ENCODE measurements at places on chromosomes 11 and 22. TPM values are rescaled to one million over a fixed set of nuclear protein-coding genes. Genes with fewer than 3 reads are reported as not detected.

The BATF2 gene
- 2.7 TPM for total RNA-seq

DNA sequence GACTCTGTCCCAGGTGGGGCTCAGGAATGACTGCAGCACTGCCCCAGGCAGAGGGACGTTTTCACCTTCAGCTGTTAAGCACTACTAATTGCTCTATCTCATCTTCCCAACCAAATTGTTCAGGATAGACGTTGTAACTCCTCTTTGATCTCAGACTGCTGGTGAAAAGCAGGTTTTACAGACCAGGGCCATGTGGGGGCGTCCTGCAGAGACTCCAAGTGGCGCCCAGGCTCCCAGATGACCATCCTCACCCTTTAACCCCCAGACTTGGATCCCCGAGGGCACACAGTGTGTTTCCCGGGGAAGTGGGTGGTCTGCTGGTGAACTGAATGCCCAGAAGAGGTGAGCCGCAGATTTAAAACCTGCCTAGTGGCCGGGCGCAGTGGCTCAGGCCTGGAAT lies 23.9 kb downstream of the FADD start:
- H3K27ac ChIP-seq: no peak overlapping the region
- DNase-seq: no peak
- peaks cover 12% of the 10 kb centered on the region for H3K4me1 ChIP-seq
- no peaks in the 10 kb centered on the region for H3K27me3 ChIP-seq
- no peak overlapping the region for H3K4me3 ChIP-seq

DNA sequence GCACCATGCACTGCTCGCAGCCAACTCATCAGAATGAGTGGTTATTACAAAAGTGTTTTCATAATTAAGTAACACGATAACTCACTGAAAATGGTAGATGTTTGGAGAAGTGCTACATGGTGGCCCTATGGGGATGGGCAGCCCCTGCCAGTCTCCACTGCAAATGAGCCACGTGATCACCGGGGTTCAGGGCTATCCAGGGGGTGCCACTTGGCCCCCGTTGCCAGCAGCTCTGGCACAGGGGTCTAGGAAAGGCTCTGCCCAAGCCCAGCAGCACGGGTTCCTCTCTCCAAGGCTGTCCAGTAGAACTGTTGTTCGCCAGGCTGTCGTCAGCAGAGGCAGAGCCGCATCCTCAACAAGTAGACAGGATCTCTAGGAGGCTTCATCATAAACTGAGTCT lies 382.1 kb upstream of the B3GAT1 start:
- DNase-seq: no peak
- H3K27me3 ChIP-seq: no peaks in the 10 kb centered on the region
- H3K36me3 ChIP-seq: no peaks in the 10 kb centered on the region
- no peaks in the 10 kb centered on the region for H3K4me1 ChIP-seq
- H3K27ac ChIP-seq: no peak overlapping the region

- no peaks in the 10 kb centered on the region for H3K27me3 ChIP-seq
- no peak overlapping the region for H3K4me3 ChIP-seq
- no peak for DNase-seq
- no peak overlapping the region for H3K27ac ChIP-seq
- peaks cover 5% of the 10 kb centered on the region for H3K36me3 ChIP-seq
- H3K4me1 ChIP-seq: peaks cover 24% of the 10 kb centered on the region
Measured at GRCh38 chr22:39534591-39535356, 2.2 kb upstream of the RPS19BP1 start.

The BET1L gene
- total RNA-seq: 11.3 TPM

DNA sequence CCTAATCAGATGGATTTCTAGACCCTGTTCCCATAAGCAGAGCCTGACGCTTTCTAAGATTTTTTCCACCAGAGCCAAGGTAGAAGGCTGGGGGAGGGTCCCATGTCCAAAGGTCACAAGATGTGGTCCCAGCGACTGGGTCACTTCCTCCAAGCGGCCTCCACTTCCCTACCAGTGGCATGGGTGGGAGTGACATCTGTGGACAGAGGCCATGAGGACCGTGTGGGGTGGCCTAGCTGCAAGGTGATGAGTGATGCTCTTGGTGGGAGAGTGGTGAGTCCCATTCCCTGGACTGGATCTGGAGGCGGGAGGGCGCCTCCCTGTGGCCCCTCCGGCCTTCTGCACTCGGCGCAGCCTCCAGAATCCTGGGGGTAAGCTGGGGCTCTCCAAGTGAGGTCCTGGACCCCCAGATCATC lies 32.4 kb upstream of the PRR5 start:
- no peak overlapping the region for H3K27ac ChIP-seq
- no peaks in the 10 kb centered on the region for H3K36me3 ChIP-seq
- peaks cover 7% of the 10 kb centered on the region for H3K27me3 ChIP-seq
- H3K4me3 ChIP-seq: no peak overlapping the region
